Gastroesophageal sphincter (tissue), 4 donors: ENCODE measurements at places on chromosomes 5 and 9.

- ATAC-seq, result no peak
- no peaks in the 10 kb centered on the region for H3K4me1 ChIP-seq
- no peaks in the 10 kb centered on the region for H3K27me3 ChIP-seq
- no peak overlapping the region for H3K27ac ChIP-seq
These were observed 160.0 kb downstream of the PIK3R1 start for GRCh38 chr5:68375540-68375939.

GRCh38 chr5:144032375-144032774, 138.1 kb downstream of the YIPF5 start:
- H3K36me3 ChIP-seq, result no peaks in the 10 kb centered on the region
- H3K27me3 ChIP-seq, result no peaks in the 10 kb centered on the region
- no peak for ATAC-seq

GRCh38 chr9:95719354-95719753, 156.1 kb upstream of the ERCC6L2 start:
- H3K36me3 ChIP-seq, result no peaks in the 10 kb centered on the region
- no peaks in the 10 kb centered on the region for H3K4me1 ChIP-seq
- H3K27me3 ChIP-seq, result no peaks in the 10 kb centered on the region
- ATAC-seq, result no peak
- no peak overlapping the region for H3K27ac ChIP-seq

- H3K27ac ChIP-seq, result peak overlapping the region; percentile 46
- no peaks in the 10 kb centered on the region for H3K27me3 ChIP-seq
- no peaks in the 10 kb centered on the region for H3K4me1 ChIP-seq
- ATAC-seq, result no peak
- peak overlapping the region; percentile 22 for H3K4me3 ChIP-seq
These were observed 26.6 kb upstream of the OR2K2 start for GRCh38 chr9:111356481-111357244.

DNA sequence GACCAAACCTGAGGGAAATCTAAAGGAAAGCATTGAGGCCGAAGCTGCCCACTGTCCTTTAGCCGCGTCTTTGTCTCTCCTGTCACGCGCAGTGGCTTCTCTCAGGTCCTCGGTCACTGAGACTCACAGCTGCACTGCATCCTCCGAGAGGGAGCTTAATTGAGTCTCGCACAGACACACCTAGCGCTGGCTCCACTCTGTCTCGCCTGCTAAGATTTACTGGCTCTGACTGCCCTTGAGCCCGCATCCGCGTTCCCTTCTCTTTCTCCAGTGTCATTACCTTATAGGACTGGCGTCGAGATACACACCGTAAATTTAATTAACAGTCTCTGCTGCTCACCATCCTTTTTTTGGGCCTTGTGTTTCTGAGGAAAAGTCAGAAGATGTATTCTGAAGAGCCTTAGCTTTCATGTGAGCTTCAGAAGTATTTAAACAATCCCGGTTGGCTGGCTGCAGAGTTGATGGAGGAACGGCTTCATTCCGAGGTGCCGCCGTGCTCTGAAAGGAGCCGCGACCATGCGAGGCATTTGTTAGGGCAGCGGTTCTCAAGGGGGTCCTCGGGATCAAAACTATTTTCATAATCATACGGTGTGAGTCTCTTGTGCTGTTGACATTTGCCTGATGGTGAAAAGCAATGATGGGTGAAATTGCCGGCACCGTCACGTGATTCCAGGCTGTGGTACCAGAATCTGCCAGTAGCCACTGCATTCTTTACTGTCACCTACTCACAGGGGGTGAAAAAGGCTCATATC, 58.3 kb downstream of the GPR107 start:
- no peaks in the 10 kb centered on the region for H3K36me3 ChIP-seq
- H3K4me3 ChIP-seq, result no peak overlapping the region
- no peak overlapping the region for H3K27ac ChIP-seq
- no peak for ATAC-seq
- peaks cover 45% of the 10 kb centered on the region for H3K4me1 ChIP-seq
- H3K27me3 ChIP-seq, result no peaks in the 10 kb centered on the region

- H3K4me3 ChIP-seq, result no peak overlapping the region
- ATAC-seq, result no peak
- H3K27ac ChIP-seq, result no peak overlapping the region
- peaks cover 49% of the 10 kb centered on the region for H3K4me1 ChIP-seq
These were observed 213.2 kb downstream of the TRIO start for GRCh38 chr5:14356305-14356704.

DNA sequence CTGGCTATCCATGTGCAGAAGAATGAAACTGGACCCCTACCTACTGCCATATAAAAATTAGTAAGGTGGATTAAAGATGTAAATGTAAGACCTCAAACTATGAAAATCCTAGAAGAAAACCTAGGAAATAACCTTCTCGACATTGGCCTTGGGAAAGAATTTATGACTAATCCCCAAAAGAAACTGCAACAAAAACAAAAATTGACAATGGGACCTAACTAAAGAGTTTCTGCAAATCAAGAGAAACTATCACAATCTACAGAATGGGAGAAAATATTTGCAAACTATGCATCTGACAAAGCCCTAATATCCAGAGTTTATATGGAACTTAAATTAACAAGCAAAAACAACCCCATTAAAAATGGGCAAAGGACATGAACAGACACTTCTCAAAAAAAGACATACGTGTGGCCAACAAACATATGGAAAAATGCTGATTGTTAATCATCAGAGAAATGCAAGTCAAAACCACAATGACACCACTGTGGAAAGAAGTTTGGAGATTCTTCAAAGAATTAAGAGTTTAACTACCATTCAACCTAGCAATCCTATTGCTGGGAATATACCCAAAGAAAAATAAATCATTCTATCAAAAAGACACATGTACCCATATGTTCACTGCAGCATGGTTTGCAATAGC, 98.5 kb downstream of the NR3C1 start:
- ATAC-seq, result no peak
- no peaks in the 10 kb centered on the region for H3K27me3 ChIP-seq
- no peak overlapping the region for H3K27ac ChIP-seq

DNA sequence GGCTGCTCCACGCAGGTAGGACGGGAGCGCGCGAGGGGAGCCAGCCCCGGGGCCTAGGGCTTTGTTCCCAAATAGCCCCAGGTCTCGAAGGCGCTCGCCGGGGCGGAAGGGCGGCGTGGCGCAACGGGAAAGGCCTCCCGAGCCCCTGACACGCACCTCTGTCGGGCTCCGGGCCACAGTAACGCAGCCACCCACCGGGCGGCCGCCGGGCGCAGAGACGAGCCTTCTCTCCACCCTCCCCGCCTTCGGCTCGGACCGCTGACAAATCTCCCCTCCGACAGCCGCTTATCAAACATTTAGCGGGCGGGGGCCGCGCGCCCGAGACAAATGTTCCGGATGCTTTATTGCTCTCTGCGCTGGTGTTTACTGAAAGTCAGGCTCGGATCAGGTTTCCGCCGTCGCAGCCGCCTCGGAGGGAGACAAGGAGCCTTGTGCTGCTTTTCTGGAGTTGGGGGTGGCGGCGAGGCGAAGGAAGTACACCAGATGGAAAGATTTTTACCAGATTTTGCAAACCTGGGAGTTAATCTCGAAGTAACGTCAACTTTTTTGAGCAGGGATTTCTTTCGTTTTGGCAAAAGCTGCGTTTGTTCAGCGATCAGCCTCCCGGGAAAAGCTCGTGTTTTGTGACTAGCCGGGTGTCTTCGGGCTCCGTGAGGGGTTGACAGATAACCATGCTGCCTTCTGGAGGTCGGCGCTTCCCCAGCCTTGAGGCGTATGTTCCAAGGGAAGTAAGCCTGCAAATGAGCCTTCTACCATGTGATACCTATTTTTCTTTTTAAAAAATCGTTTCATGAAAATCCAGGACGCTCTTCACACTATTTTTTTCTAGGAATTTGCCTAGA, 950 bp downstream of the RGMB start:
- H3K27me3 ChIP-seq, result no peaks in the 10 kb centered on the region
- peaks cover under 1% of the 10 kb centered on the region for H3K36me3 ChIP-seq
- ATAC-seq, result no peak
- peak overlapping the region; percentile 67 for H3K4me3 ChIP-seq
- H3K4me1 ChIP-seq, result peaks cover 9% of the 10 kb centered on the region

- no peak for ATAC-seq
- H3K4me3 ChIP-seq, result no peak overlapping the region
- peaks cover 58% of the 10 kb centered on the region for H3K36me3 ChIP-seq
- no peak overlapping the region for H3K27ac ChIP-seq
- no peaks in the 10 kb centered on the region for H3K27me3 ChIP-seq
These were observed 17.8 kb upstream of the LRRC70 start for GRCh38 chr5:62560786-62561185.

DNA sequence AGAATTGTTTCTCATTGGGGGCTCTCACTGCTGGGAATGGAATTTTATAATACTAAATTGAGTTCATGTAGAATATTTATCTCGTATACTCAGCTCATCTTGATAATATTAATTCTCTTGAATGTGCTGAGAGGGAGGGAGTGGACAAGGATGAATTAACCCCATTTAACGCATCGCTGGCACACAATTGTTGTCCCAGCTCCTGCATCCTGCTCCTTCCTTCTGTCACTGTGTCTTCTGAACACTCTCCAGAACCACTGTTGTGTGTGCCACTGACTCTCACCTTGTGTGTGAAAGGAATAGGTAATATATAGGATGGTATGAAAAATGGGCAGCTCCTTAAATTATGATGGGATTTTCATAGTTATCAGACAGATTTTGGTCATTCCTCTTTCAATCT, 267.3 kb downstream of the MTRR start:
- ATAC-seq, result no peak
- no peak overlapping the region for H3K4me3 ChIP-seq
- no peaks in the 10 kb centered on the region for H3K27me3 ChIP-seq
- H3K4me1 ChIP-seq, result no peaks in the 10 kb centered on the region

- H3K36me3 ChIP-seq, result no peaks in the 10 kb centered on the region
- H3K4me1 ChIP-seq, result peaks cover 29% of the 10 kb centered on the region
- ATAC-seq, result peak; percentile 56
- no peaks in the 10 kb centered on the region for H3K27me3 ChIP-seq
- H3K4me3 ChIP-seq, result no peak overlapping the region
- H3K27ac ChIP-seq, result peak overlapping the region; percentile 85
These were observed 66.8 kb upstream of the IL17B start for GRCh38 chr5:149445739-149446369.

DNA sequence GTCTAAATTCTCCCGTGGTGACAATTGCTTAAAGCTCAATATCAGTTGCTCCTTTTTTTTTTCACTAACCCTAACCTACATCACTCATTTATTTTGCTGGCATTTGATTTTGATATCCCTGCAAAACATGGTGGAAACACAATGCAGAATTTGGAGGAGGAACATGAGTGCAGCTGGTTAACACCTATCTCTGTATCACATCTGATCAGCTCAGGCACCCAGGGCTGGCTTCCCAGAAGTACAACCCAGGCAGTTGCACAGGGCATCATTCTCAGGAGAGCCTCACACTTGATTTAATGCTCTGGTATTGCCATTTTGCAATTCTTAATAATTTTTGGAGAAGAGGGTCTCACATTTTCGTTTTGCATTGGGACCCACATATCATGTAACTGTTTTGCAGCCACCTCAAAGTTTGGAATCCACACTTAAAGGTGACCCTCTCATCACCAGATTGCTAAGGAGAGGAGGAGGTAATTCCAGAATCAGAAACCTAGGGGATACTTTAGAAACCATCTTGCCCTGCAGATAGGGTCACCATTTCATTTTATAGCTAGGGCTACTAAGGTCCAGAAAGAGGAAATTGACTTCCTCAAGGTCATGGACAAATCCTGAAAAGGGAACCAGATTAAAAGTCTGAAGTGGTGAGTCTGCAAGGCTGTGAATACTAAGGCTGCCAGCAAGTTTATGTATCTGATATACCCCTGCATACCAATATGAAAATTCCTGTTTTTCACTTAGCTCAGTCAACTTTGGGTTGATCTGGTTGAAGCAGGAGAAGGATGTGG, 19.3 kb upstream of the ADAM19 start:
- no peak for ATAC-seq
- H3K4me1 ChIP-seq, result peaks cover 4% of the 10 kb centered on the region

DNA sequence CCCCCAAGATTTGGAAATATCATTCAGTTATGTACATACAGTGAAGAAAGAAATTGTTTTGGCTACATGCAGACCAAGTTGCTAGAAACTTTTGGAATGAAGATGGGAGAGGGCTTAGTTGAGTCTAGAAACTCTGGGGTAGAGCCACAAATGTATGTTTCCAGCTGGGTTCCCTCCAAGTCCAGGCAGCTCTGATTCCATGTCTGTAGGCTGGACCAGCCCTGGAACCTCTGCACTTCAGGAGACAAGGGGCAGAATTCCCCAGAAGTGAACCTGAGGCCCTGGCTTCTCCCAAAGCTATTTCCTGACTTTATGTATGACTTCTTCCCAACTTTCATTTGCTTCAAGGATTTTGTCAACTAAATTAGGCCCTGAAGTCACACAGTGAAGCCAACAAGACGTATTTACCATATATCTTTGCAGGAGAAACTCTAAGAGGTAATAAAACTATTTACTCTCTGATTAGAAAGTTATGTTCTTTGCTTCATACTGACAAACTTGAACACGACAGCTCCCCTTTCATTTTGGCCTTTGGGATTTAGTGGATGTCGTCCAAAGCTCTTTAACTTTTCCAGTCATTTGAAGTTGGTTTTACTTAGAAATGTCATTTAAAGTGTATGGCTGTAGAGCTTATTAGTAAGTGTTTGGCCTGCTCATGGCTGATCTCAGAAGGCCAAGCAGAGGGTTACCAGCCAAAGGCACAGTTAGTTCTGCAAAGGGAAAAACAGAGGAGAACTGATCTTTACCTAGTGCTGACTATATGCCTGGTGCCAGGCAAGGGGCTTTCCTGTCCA, 152.0 kb upstream of the SLC28A3 start:
- no peaks in the 10 kb centered on the region for H3K27me3 ChIP-seq
- H3K4me3 ChIP-seq, result no peak overlapping the region
- ATAC-seq, result no peak
- H3K36me3 ChIP-seq, result no peaks in the 10 kb centered on the region
- no peaks in the 10 kb centered on the region for H3K4me1 ChIP-seq
- no peak overlapping the region for H3K27ac ChIP-seq

DNA sequence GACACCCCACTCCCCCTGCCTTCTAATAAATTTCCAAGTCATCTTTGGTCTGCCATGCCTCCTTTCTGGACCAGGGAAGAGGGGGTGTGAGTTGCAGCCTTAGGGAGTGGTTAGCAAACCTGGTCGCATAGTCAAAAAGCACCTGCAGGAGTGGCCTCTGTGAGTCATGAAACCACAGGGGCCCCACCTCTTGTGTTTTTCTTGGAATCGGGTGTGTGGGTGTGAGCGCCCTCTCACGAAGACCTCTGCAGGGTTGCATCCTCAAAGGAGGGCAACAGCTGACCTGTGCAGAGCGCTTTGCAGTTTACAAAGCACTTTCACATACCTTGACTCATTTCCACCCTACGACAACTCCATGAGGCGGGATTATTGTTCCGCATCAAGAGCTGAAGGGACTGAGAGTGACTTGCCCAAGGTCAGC, 36.8 kb upstream of the TEX48 start:
- H3K4me1 ChIP-seq, result no peaks in the 10 kb centered on the region
- peaks cover 37% of the 10 kb centered on the region for H3K27me3 ChIP-seq
- no peak overlapping the region for H3K27ac ChIP-seq
- no peak for ATAC-seq
- no peaks in the 10 kb centered on the region for H3K36me3 ChIP-seq

- no peaks in the 10 kb centered on the region for H3K4me1 ChIP-seq
- no peak overlapping the region for H3K4me3 ChIP-seq
- H3K36me3 ChIP-seq, result no peaks in the 10 kb centered on the region
- no peaks in the 10 kb centered on the region for H3K27me3 ChIP-seq
These were observed 67.7 kb upstream of the RAD23B start for GRCh38 chr9:107215381-107215780.

- H3K4me1 ChIP-seq, result peaks cover 7% of the 10 kb centered on the region
- no peak overlapping the region for H3K27ac ChIP-seq
- ATAC-seq, result no peak
- H3K27me3 ChIP-seq, result no peaks in the 10 kb centered on the region
- H3K36me3 ChIP-seq, result no peaks in the 10 kb centered on the region
These were observed 2.3 kb downstream of the AFAP1L1 start for GRCh38 chr5:149273950-149274349.
